ENCODE measurements at places on chromosomes 4 and X.

- DNase-seq = no peak
Observed at GRCh38 chr4:128940971-128941370, 131.5 kb downstream of the JADE1 start.

DNA sequence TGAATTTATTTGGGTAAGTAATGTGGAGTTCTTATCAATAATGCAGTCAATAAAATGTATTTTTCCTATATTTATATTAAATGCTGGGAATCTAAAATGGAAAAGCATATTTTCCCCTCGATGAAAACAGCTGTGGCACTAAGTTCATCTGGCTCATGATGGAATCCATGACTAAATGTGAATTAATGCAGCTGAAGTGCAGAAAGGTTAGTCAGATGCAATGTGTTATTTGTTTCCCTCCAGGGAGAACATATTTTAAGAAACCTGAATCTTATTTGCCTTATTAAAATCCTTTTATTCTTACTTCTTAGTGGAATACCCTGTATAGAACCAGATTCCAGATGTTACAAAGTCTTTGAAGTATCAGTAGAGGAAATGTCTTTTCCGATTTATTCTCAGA is 247.9 kb downstream of the ARHGAP24 start:
- DNase-seq = no peak

DNA sequence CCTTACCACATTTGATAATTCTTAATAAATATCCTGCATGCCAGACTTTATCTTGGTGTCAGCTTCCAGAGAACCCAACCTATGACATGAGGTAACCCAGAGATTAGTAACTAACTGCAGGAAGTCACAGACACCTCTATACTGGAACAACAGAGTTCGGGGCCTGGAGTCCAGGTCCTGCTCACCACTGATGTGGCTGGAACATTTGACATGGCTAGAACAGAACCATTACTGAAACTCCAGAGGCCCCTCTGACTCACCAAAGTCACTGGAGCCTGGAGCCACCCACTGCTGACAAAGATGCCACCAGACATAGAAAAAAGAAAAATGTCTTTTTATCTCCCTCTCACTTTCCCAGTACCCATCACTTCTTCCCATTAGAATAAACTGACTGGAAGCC is 403.7 kb downstream of the MID1IP1 start:
- DNase-seq = no peak

DNA sequence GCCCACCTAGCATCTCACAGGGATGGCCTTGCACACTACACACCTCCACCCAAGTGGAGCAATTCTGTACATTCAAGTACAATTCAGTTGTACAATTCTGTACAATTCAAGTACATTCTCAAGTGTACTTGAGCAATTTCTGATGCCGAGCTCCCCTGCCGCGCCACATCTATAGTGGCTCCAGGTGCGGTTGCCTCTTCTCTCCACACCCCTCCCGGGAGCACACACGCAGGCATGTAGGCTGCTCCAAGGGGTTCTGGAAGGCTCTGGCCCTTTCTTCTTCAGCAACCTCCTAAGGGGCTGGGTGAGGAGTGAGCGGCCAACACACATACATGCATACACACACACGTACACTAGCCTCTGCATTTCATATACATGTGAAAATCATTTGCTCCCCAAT is 18.9 kb upstream of the DUSP9 start:
- no peak for DNase-seq

DNA sequence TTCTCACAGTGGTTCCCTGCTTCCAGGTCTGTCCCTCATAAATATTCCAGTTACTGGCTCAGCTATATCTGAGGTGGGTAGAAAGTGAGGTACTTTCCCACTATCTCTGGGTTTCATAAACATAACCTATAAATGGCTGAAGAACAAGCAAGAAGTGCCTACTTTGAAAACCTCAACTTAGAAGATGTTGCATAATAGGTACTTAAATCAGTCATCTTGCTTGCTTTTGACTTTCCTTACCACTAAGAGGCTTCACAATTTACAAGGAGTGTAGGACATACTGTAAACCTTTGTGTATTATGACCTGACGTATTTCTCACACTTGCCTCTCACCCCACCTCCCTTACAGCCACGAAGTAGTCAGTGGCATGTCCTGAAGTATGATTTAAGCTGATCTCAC is 145.9 kb downstream of the PCDH19 start:
- DNase-seq = no peak

DNA sequence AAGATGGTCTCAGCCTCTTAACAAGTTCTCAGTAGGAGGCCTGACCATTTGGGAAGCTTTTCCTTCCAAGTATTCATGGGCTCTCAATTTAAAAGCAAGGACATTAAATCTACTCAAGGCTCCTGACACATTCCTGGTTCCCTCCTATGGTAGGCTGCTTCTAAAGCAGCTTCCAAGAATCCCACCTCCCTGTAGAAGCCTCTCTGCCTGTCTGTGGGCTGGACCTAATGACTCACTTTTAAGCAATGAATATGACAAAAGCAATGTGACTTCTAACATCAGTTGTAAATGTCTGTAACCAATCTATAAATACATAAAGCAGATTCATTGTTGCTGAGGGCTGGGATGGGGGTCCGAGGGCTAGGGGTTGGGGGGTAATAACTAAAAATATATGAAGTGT is 99.5 kb upstream of the FAM9B start:
- DNase-seq = no peak

DNA sequence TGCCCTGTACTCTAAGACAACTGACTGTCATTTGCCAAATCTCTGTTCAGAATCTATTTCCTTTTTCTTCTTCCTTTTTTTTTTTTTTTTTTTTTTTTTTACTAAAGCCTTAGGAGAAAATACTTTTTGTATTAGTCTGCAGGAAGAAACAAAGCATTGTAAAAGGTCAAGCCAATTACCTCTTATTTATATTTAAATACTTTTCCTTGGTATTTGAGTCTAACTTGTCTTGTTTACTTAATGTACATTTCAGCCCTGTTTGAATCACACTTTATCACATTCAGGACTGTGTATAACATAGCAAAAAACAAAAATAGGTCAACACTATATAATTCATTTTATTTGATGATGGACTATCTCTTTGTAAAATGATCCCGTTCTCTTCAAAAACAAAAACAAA is 262.2 kb downstream of the RPA4 start:
- no peak for DNase-seq
